ENCODE measurements at places on chromosomes 16 and 17. TPM values are rescaled to one million over a fixed set of nuclear protein-coding genes. Genes with fewer than 3 reads are reported as not detected.

Gene SLC6A4
- not detected for total RNA-seq

Gene EVPL
- not detected for total RNA-seq

Gene KRTAP9-2
- total RNA-seq, result not detected

Gene MEIOC
- under 0.01 TPM for total RNA-seq

Gene IGF2BP1
- 0.24 TPM for total RNA-seq

Gene PHB1
- 70.9 TPM for total RNA-seq

Gene KRT12
- not detected for total RNA-seq

Gene RSPRY1
- 61.7 TPM for total RNA-seq

Gene STXBP4
- total RNA-seq, result 18.7 TPM
